ENCODE measurements at places on chromosomes 13 and 19.

- DNase-seq = no peak
Measured at GRCh38 chr13:42275098-42275471, 3.1 kb downstream of the AKAP11 start.

DNA sequence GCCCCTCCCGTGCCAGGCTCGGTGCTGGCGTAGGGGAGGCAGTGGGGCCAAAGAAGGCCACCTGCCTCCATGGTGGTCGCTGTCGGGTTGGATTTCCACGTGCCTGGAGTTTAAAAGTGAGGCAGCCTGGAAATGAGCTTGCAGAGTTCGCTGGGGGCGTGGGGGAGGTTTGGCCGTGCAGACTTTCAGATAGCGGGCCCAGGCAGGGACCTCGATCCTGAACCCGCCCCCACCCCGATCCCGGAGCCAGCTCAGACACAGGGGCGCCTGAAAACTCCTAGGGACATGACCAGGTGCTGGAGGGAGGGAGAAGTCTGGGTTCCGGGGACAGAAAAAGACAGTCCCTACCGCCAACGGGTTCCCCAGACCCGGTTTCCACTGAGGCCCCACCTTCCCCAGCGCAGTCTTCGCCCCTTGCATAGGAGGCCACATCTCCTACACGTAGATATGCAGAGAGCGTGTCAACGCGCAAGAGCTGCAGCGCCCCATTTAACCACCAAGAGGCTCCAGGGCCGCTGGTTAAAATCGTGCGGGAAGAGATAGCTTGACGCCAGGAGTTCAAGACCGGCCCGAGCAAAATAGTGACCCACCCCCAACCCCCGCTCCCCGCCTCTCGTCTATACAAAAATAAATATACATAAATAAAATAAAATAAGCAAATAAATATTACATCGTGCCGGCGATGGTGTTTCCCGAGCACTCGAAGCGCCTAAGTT is 8.5 kb downstream of the CCDC8 start:
- no peak for DNase-seq

DNA sequence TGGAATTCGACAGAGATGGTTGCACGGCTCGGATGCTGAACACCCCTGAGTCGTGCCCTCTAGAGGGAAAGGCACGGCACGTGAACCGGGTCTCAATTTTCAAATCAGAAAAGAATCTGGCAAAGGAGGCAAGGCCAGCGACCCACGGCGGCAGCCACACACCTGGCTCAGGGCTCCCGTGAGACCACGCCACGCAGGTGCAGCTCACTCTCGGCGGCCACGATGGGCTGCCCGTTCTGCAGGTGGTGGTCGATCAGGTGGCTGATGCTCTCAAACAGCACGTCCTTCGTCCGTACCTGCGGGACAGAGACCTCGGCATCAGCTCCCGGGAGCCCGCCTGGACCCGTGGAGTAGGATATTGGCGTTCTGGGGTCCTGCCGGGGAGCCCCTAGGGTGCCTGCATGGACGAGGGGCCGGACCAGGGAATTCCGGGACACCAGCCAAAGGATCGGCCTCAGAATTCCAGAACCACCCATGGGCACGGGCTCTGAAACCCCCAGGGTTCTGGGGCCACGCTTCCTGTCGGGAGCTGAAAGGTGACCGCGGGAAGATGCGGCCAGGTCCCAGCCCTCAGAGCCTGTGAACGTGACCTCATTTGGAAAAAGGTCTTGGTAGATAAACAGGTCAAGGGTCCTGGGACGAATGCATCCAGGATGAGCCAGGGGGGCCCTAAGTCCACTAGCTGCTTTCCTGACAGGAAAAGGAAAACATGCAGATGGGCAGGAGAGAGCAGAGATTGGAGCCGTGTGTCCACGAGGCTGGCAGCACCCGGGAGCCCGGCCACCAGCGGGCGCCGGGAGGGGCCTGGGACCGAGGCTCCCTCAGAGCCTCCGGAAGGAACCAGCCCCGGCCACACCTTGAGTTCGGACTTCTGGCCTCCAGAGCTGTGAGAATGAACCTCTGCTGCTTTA is 10.1 kb upstream of the C2CD4C start:
- no peak for DNase-seq

DNA sequence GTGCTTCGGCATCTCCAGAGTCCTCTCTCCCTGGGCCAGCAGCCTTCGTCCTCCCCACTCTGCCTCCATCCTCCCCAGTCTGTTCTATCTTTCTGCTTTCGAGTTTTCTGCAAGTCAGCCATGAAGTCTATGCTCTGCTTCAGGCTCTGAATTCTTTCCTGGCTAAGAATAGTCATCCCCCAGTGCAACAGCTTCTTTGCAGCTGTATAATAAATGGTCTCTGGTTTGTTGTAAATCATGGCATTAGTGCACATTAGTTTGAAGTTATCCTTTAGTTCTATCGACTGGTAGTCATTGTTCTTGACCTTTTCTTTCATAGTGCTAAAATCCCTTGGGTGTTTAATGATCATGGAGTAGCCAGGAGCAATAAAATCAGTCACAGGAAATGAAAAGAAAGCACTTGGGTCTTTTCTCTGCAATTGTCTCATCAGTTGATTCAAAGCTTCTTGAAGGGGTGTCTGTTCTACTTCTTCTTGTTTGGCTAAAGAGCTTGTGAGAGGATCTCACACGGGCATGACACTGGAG is 46.2 kb upstream of the SOX21 start:
- no peak for DNase-seq

DNA sequence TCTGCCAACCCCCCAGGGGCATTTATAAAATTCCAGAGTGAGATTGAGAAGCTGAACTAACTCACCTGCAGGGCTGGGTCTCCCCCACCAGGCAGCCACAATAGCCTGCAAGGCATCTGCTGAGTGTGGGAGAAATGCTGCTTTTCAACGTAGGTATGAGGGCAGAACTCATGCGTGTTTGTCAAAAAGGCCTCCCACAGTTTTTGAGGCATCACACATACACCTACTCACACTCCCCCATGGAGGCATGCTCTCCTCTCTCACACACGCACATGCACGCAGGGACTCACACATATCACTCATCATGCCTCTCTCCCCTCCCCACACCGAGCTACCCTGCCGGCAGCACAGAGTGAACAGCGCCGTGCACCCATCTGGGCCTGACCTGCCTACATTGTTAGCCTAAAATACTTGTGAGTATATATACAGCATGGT is 390.5 kb downstream of the FGF9 start:
- DNase-seq = peak; percentile 30

GRCh38 chr13:36848199-36848982 is 29.4 kb downstream of the RFXAP start:
- no peak for DNase-seq

- DNase-seq = no peak
Measured at GRCh38 chr13:100526318-100527000, 62.1 kb downstream of the GGACT start.

- no peak for DNase-seq
Measured at GRCh38 chr13:45434556-45435371, 16.6 kb upstream of the SLC25A30 start.

DNA sequence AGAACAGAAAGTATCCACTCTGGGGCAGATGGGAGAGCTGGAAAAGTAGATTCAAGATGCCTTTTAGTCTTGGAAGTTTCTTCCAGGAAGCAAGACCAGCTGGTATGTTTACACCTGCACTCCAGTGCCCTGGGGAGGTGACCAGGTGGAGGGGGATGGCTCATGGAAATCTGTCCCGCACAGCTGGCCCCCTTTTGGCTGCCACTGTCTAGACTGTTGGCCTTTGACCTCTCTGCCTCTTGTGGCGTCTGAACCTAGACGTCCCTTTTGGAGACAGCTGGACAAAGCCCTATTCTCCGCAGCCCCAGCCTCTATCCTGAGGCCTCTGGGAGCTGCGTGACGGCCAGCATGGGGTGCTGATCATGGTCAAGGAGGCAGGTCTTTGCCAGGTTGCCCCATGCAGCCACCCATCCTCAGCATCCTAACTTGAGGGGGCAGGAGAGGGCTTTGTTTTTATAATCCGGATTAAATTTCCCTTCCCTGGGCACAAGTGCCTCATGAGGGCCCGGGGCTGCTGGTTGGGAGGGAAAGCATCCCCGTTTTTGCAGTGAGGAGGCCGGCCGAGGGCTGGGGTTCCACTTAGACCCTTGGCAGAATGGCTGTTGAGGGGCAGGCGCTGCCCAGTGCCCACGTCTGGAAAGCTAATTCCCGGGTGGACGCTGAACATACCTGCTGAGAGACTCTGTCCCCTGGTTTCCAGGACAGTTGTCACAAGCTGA is 17.3 kb upstream of the GDF15 start:
- DNase-seq = no peak

- DNase-seq = no peak
Measured at GRCh38 chr13:82803341-82803740, 1078.9 kb downstream of the SLITRK1 start.

DNA sequence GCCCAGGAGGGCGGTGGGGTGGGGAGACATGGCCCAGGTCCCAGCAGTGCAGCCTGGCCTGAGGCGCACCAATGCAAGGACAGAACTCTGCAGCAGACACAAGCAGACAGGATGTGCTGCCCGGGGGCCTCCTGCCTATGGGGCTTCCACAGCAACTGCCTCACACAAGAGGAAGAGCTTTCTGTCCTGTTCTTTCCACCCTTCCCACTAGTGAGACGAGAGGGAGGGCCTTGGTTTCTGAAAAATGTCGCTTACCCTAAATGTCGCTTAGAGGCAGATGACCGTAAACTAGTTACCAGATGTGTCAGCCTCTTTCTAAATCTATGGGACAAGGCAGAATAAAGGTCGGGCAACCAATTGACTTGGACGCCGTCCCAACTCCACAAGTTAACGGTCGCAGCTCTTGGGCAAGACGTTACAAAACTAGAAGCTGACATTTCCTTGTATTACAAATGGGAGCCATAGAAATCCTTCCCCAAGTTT is at the start of gene LAIR1:
Gene LAIR1 (minus strand): TSS at position 157 of the 483 bp plus-strand sequence. CDS start 127 bp downstream, at position 30.
- DNase-seq = peak; percentile 26

- no peak for DNase-seq
Measured at GRCh38 chr13:46641274-46642081, 88.5 kb downstream of the LRCH1 start.

- no peak for DNase-seq
Measured at GRCh38 chr13:41960211-41960636, 685 bp downstream of the VWA8 start.

- DNase-seq = no peak
Measured at GRCh38 chr13:33281951-33282595, 3.5 kb downstream of the STARD13 start.

Measured in effector CD4-positive, alpha-beta T cell (primary cell).